HuH-7 (cell line): ENCODE measurements at places on chromosomes 6 and 20.
A peak's percentile ranks its signal among the peaks of the same experiment; 100 is the strongest.

- peak; percentile 25 for DNase-seq
Observed at GRCh38 chr6:106223300-106223930, 102.1 kb downstream of the ATG5 start.

DNA sequence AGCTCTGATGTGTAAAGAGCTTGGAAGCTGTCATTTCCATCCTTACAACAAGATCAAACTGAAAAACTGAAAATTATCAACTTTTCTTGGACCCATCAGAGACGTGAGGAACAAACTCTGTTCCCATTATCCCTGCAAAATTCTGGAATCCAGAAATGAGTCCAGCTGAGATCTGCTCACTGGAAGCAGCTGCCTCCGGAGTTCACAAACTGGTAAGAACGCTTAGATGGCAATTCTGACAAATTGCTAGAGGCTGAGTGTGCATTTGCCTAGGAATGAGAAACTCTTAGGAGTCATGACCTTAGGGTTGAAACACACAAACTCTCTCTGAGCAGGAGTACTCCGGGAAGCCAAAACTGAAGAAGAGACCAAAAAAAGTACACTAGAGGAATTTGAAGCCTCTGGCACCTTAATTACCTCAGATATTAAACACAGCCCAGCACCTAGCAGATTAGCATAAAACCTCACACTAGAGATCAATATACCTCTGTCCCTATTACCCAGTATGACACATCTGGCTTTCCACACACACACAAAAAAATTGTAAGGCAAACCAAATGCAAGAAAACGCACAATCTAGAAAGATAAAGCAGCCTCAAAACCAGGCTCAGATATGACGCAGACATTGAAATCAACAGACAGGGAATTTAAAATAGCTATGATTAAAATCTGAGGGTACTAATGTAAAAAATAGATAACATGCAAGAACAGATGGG lies 233.5 kb upstream of the SGK1 start:
- no peak for DNase-seq

DNA sequence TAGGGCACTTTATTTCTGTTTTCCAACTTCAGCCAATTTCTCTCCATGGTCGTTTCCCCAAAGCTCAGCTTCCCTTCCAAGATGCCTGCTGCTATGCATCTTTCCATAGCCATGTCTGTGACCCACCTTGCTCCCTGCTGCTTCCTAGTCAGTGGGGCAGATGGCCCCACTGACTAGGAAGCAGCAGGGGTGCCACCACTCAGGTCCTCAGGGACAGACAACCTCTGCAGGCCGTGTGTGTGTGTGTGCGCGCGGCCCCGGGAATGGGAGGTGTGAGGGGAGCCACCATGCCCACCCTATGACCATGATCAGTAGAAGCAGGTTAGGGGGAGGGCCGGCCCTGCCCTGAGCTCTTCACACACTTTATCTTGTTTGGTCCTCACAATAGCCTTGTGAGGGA lies 2.7 kb upstream of the IP6K3 start:
- no peak for DNase-seq

- DNase-seq = no peak
Observed at GRCh38 chr6:73231986-73232391, 6.7 kb upstream of the KHDC1L start.

GRCh38 chr20:40738976-40739375 lies 49.9 kb upstream of the MAFB start:
- DNase-seq = no peak

- DNase-seq = peak; percentile 33
Observed at GRCh38 chr6:90297115-90297866, 648 bp upstream of the BACH2 start.

GRCh38 chr20:2093159-2093781 lies 8.4 kb upstream of the STK35 start:
- peak; percentile 55 for DNase-seq

DNA sequence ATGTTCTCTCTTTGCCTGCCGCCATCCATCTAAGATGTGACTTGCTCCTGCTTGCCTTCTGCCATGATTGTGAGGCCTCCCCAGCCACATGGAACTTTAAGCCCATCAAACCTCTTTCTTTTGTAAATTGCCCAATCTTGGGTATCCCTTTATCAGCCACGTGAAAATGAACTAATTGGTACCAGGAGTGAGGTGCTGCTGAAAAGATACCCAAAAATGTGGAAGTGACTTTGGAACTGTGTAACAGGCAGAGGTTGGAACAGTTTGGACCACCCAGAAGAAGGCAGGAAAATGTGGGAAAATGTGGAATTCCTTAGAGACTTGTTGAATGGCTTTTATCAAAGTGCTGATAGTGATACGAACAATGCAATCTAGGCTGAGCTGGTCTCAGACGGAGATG lies 694.9 kb downstream of the FRK start:
- DNase-seq = no peak

DNA sequence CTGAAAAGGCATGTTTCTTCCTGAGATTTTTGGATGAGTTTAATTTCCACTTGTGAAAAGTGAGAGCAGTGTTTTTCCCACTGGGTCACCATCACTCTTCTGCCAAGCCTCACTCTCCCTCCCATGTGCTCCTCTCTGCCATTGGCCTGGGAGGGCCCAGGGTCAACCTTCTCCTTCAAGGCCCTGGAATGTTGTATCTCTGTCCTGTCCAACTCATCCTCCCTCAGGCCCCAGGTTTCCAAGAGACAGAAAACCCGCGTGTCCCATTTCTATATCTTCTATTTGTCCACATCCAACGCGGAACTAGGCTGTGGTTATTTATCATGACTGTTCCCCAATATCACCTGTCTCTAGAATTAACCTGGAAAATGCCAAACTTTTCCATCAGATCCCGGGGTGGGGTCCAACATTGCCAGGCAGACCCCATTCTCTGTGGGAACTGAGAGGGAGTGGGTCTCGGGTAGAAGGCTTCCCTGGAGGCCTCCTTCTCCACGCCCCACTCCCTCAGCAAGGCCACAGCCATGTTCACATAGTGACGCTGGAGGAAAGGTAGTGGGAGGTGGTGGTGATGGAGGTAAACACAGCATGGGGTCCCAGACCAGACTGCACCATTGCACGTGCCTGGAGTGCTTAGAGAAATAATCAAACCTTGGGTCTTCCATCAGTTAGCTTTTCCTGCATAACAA lies 173.5 kb downstream of the SCP2D1 start:
- no peak for DNase-seq

- no peak for DNase-seq
Observed at GRCh38 chr20:26209171-26209941, 512.7 kb upstream of the ZNF337 start.

- DNase-seq = no peak
Observed at GRCh38 chr6:72081871-72082270, 195.5 kb downstream of the RIMS1 start.

DNA sequence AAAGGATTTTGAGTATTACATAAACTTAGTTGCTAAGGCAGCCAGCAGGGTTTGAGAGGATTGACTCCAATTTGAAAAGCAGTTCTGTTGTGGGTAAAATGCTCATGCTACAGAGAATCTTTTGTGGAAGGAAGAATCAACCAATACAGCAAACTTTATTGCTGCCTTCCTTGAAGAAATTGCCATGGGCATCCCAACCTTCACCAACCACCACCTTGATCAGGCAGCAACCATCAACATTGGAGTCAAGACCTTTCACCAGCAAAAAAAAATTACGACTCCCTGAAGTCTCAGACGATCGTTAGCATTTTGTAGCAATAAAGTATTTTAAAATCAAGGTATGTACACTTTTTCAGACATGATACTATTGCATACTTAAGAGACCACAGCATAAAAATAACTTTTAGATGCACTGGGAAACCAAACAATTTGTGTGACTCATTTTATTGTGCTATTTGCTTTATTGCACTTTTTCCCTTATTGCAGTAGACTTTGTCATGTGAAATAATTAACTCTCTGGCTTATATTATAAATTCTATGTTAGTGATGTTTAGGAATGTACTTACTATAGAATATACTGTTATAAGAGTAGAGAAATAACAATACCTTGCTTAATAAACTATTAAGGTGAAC lies 390.8 kb downstream of the CDKAL1 start:
- DNase-seq = no peak

DNA sequence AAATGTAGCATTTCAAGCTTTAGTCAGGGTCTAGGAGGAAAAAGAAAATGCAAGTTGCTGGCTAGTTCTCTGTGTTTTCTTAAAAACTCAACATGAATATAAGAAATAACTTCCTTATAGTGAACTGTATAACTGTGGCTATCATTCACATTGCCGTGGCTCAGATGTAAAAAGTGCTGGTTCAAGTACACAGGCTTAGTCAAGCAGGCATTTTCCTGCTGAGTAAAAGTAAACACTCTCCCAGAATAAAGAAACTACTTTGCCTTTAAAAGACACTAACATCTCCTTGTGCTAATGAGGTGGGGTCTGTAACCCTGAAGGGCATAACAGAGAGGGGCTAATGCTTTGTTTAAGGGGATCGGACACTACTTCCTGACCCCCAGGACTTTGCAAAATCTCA lies 3.3 kb downstream of the ATP5F1E start:
- DNase-seq = no peak

DNA sequence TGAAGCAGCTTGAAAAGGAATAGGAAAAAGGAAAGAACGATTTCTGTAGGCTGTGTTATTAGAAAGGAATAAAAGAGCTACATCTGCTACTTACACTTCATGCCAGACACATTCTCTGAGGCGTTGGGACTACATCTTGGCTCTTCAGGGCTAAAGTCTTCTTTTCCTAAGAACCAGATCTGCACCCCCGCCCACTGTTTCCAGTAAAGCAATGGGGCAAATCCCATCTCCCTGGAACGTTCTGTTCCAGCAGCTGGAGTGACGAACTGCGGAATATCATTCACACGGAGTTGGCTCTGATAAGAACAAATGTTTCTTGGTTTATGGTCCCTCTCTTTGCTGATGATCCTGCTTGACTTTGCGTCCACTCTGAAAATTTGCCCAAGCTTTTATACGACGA lies 26.9 kb downstream of the FAM50B start:
- no peak for DNase-seq

DNA sequence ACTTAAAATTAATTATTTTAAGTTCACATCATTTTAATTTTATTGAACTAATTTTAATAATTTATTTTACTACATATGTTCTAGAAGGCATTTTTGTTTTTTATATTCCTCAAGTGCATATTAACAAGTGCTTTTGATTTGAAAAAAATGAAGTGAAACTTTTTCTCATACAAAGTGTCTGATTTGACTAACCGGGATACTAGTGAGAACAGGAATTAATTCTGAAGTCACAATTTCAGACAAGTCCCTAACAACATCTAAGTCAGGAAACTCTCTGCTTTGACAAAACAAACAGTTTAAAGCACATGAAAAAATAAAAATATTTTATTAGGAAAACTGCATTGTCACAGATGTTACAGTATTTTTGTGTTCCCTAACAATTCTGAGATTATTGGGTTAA lies 1166.3 kb upstream of the CITED2 start:
- no peak for DNase-seq

GRCh38 chr20:4573564-4574355 lies 147.9 kb upstream of the PRND start:
- DNase-seq = no peak

GRCh38 chr20:61387954-61388348 lies 135.9 kb downstream of the CDH4 start:
- no peak for DNase-seq

GRCh38 chr20:540391-541201 lies 3.0 kb downstream of the CSNK2A1 start:
- no peak for DNase-seq

DNA sequence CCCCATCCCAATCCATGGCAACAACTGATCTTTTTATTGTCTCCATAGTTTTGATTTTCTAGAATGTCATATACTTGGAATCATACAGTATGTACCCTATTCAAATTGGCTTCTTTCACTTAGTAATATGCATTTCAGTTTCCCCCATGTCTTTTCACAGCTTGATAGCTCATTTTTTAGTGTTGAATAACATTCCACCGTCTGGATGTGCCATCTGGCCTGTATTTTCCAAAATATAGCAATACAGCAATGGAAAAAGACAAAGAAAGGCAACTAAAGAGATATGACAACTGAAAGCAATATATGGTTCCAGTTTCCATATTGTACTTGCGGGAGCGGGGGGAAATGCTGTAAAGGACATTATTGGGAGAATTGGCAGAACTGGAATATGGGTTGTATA lies 166.4 kb upstream of the NT5E start:
- no peak for DNase-seq

DNA sequence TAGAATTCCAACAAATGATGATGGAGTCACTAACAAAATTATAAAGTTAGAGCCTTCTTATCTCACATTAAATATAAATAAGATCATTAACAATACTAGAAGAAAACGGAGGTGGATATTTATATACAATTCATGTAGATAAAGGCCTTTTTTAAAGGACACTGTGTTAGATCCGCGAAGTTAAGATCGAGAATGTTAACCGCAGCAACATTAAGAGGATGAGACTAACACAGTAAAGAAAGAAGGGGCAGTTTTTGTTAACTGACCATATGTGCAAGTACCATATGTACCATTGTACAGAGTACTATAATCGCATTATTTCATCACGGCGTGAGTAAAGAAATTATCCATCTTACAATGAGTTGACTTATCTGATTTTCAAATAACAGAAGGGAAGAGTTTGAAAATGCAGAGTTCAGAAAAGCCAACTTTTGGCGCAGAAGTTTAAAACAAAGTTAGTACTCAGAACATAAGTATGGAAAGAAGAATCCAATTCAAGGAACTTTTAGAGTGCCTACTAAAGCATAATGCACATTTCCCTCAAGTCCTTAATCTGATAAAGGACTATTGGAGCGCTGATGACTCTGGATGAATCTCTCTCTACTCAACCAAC lies 1.4 kb downstream of the FBXL4 start:
- DNase-seq = no peak

DNA sequence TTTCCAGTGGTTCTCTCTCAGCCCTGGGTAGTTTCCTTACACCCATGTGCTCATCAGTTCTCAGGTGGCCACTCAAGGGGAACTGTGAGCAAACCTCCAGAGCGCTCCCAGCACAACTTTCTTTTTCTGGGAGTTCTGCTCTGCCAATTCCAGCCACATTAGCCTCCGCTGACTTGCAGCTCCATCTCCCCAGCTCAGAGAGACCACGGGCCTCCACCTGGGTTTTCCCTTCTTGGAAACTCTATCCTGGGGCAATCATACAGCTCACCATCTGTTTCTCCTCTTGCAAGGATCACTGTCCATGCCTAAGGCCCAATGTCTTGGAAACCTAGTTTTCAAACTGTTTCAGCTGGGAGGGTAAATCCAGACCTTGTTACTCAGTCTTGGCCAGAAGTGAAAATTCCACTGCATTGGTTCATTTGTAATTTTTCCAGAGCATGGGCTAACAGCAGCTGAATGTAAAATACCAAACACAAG lies 129.9 kb downstream of the EYA2 start:
- DNase-seq = no peak

GRCh38 chr6:107600936-107601335 lies 111.0 kb downstream of the SOBP start:
- DNase-seq = peak; percentile 48

- peak; percentile 25 for DNase-seq
Observed at GRCh38 chr6:108203189-108204112, 37.6 kb downstream of the NR2E1 start.
